ENCODE measurements at places on chromosomes 16 and 17.

- DNase-seq, result no peak
Measured at GRCh38 chr17:17398943-17399926, 77.6 kb upstream of the MED9 start.

- DNase-seq, result no peak
Measured at GRCh38 chr16:84397090-84397489, 28.8 kb downstream of the ATP2C2 start.

- DNase-seq, result no peak
Measured at GRCh38 chr16:25563700-25564099, 128.1 kb upstream of the HS3ST4 start.

DNA sequence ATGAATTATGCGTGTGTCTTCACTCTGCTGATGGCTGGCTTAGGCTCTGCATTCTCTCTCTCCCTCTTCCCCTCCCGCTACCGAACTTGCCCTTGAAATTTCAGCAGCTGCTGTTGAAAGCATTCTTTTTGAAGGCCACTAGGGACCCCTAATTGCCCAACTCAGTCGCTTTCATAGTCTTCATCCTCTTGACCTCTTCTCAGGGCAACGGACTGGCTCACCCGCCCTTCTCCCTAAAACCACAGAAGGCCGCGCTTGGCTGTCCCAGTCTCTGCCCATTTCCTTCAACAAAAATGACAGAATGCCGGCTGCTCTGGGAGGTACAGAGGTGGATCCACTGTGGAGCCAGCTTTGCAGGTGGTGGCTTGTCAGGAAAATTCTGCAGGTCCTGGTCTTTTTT is 21.0 kb upstream of the FMNL1 start:
- DNase-seq, result no peak

- peak; percentile 95 for DNase-seq
Measured at GRCh38 chr17:1627982-1628855, at the start of gene SLC43A2. SLC43A2 (minus strand) TSS chr17:1628834; CDS start chr17:1627874, 960 bp downstream.

DNA sequence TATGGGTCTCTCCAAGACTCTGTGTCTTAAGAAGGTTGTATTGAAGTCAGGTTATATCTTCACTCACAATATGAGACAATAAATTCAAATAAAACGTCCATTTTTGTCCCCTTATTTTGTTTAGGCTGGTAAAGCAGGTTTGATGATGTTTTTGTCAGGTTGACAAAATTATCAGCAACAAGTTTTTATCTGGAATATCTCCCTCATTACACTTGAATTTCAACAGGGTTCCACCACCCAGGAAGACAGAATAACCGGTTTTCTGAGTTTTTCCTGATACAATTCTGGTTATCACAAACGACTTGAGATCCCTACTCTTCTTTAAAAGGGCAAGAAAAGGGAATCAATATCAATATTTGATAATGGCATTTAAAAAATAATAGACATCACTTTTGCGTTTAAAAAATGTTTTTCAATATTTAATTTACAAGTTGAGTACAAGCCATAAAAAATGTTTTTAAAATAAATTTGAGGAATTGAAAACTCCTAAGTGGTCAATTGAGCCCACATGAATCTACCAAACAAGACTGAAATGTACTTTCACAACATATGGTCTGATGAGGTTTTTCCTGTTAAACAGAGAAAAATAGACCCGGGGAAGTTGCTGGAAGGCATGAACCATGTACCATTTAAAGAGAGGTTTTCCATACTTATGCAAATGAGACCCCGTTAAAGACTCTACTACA is 1.4 kb upstream of the ATP6V0A1 start:
- DNase-seq, result no peak

DNA sequence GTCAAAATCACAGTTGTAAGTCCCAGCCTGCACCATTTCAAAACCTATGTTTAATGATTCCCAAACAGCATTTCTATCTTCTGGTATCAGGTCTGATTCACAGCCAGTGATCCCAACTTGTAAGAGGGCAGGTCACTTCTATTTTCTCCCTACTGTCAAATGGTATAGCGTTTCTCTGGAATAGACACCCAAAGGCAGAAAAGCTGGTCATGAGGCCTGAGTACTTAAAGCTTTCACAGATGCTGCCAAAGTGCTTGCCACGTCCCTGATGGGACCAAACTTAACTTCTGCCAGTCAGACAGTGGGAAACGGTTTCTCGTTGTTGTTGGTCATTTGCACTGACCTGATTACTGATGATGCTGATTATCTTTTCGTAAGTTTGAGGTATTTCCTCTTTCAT is 43.4 kb downstream of the CYTH1 start:
- no peak for DNase-seq

DNA sequence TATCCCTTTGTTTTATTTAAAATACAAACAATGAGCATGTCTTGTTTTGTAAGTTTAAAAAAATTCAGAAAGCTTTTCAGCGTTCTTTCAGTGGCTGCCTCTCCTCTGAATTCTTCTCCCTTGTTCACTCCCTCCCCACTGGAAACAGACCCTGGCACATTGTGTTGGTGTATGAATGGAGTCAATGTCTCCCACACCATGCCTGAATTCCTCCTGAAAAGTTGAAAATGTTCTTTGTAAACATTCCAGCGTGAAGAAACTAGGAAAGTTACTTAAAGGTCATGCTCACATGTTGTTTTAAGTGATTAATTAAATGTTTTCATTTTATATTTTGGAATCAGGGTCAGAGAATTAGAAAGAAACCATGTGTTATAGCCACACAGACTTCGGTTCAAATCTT is 136.9 kb upstream of the DYNLRB2 start:
- no peak for DNase-seq

GRCh38 chr17:21280081-21280518 is 4.4 kb upstream of the MAP2K3 start:
- DNase-seq, result peak; percentile 95

DNA sequence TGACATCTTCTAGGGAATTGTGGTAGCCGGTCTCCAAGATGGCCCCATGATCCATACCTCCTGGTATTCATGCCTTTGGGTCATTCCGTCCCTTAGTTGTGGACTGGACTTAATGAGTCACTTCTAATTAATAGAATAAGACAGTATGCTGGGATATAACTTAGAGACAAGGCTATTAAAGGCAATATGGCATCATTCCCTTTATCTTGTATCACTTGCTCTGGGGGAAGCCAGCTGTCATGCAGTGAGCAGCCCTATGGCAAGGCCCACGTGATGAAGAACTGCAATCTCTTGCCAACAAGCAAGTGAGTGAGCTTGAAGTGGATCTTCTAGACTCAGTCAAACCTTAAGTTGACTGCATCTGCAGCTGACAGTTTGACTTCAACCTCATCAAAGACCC is 97.8 kb upstream of the MED13 start:
- DNase-seq, result no peak

- no peak for DNase-seq
Measured at GRCh38 chr17:67054011-67054591, 9.7 kb downstream of the CACNG1 start.

DNA sequence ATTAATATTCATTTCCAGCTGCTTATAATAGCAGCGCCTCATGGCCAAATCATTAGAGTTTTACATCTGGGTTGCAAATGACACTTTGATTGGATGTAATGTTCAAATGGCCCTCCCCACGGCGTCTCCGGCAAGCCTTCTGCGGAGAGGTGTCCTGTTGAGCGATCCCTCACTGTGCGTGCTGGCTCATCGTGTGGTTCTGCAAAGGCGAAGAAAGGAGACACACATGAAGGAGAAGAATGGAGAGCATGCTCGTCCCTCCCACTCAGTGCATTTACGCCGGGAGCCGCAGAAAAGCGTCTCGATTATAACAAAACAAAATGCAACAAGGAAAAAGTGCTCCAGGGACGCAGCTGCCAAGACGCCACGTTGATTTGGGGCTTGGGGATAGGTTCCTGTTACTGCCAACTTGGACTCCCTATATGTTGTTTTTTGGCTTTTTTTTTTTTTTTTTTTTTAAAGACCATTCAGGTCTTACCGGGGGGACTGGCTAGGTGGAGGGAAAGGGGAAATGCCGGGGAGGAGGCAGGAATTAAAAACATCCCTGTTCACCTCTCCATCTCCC is 117.6 kb downstream of the C16orf78 start:
- DNase-seq, result no peak

GRCh38 chr17:73319766-73320165 is 8.0 kb upstream of the CDC42EP4 start:
- DNase-seq, result no peak

- no peak for DNase-seq
Measured at GRCh38 chr17:47700471-47701449, 6.8 kb downstream of the TBKBP1 start.

DNA sequence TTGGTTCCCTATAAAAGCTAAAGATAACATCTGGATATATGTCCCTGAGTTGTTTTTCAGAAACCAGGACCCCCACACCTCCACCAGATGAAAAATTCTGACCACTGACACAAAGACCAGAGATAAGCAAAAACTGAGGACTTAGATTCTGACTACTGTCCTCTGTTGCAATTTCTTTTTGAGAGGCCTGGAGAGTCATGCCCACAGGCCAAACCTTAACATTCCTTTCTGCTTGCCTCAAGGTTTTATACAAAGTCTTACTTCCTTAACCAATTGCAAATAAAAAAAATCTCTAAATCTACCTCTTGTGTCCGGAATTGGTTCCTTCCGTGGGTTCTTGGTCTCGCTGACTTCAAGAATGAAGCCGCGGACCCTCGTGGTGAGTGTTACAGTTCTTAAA is 228.5 kb downstream of the ABCC12 start:
- DNase-seq, result no peak

DNA sequence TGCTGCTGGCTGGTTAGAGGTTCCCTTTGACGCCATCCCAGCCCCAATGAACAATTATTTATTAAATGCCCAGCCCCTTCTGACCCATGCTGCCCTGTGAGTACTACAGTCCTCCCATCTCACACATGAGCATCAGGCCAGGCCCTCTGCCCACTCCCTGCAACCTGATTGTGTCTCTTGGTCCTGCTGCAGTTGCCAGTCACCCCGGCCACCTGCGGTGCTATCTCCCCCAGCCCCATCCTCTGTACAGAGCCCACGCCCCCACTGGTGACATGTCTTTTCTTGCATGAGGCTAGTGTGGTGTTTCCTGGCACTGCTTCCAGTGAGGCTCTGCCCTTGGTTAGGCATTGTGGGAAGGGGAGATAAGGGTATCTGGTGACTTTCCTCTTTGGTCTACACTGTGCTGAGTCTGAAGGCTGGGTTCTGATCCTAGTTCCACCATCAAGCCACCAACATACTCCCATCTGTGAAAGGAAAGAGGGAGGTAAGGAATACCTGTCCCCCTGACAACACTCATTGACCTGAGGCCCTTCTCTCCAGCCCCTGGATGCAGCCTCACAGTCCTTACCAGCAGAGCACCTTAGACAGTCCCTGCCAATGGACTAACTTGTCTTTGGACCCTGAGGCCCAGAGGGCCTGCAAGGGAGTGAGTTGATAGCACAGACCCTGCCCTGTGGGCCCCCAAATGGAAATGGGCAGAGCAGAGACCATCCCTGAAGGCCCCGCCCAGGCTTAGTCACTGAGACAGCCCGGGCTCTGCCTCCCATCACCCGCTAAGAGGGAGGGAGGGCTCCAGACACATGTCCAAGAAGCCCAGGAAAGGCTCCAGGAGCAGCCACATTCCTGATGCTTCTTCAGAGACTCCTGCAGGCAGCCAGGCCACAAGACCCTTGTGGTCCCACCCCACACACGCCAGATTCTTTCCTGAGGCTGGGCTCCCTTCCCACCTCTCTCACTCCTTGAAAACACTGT is 11.3 kb downstream of the CX3CL1 start:
- DNase-seq, result no peak

DNA sequence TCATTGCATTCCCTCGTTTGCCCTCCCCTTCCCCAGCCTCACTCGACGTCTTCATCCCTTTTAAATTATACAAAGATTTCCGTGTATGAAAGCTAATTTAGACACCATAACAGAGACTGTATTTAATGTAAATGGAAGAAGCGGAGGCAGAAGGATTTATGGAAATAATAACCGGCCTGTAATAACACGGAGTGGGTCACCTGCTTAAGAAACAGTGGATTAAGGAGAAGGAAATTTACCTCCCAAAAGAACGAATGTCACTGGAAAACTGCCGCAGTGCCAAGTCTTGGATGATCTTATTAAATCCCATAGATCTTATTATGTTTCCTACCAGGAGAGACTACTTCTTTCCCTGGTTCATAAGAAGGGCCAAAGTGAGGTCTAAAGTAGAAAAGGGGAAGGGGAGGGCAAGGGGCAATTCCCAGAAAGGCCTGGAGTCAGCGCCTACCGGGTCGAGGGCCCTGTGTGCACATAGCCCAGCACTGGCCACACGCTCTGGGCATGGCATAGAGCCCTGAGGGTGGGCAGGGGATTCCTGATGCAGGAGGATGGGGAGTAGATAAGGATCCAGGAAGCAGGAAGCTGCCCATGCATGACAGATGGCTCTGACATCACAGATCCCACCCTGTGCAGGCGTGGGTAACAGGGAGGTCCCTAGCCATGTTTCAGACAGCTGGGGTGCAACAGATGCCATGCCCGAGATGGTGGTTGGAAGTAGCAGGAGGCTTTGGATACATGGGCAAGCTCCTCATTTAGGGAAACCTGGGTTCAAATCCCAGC is 56.2 kb upstream of the RPL38 start:
- no peak for DNase-seq

DNA sequence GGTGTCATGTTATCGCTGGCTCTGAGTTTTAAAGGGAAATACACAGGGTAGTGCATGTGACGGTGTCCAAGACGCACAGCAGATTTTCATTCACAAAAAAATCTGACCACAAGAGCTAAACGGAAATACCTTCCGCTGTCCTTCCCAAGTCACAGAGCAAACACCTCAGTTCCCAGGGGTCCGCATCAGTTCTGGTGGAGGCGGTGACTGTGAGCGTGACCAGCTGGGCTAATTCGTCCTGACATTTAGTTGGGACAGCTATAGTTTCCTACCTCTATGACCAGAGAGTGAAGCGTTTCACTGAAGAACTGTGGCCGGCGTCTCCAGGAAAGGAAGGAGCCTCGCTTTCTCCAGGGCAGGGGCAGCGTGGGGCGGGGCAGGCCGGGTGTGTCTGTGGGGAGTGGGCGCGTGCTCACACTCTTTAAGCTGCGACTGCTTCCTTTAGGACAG is 10.5 kb upstream of the FASN start:
- DNase-seq, result no peak

GRCh38 chr16:83648347-83648746 is 159.4 kb upstream of the HSBP1 start:
- DNase-seq, result no peak

- no peak for DNase-seq
Measured at GRCh38 chr17:38324772-38325171, 19.0 kb downstream of the GPR179 start.

GRCh38 chr16:51922476-51922875 is 624.5 kb downstream of the TOX3 start:
- no peak for DNase-seq

GRCh38 chr16:3058139-3059030 is 7.1 kb upstream of the IL32 start:
- DNase-seq, result peak; percentile 78

GRCh38 chr17:67511804-67512203 is 134.7 kb downstream of the PITPNC1 start:
- no peak for DNase-seq
